Non-pigmented ciliary epithelial cell (primary cell): ENCODE measurements at places on chromosomes 11 and 22.

- peak; percentile 45 for DNase-seq
Observed at GRCh38 chr22:24270556-24271385, at the start of gene SPECC1L. SPECC1L (plus strand) TSS chr22:24270831; CDS start chr22:24302232, 31,401 bp downstream.

GRCh38 chr11:961921-962320 lies 36.3 kb downstream of the AP2A2 start:
- no peak for DNase-seq

- DNase-seq, result no peak
Observed at GRCh38 chr22:45742866-45743450, 71.3 kb downstream of the ATXN10 start.

GRCh38 chr22:20421507-20421874 lies 16.1 kb downstream of the SCARF2 start:
- no peak for DNase-seq

DNA sequence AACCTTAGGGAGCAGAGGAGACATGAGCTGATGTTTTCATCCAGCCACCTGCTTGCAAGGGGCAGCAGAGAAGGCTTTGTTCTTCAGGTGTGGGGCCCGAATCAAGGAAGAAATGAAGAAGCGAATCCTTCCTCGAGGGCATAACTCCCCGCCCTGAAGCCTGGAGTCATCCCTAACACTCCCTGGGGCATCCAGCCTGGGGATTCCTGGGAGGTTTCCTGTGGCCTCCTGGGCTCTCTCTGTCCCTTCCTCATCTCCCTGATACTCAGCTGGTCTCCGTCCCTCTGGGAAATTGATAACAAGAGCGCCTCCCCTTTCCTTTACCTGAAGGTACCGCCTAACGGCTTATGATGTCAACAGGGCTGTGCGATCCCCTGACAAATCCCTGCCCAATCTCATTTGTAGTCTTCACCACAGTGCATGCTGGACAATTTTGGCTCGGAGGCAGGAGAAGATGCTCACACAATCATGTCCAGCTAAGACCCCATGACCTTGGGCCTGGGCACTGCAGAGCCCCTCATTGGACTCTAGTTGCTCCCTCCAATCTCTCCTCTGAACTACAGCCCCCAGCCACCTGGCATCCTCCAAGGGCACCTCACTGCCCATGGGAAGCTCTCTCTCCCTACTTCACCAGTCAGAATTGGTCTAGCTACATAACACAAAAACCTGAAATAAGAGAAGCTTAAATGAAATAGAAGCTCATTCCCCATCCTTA lies 80.6 kb upstream of the RTL6 start:
- no peak for DNase-seq
